ENCODE measurements at places on chromosomes 1 and 21. TPM values are rescaled to one million over a fixed set of nuclear protein-coding genes. Genes with fewer than 3 reads are reported as not detected.

Gene LPAR3
- not detected for total RNA-seq

Gene CD1C
- total RNA-seq: not detected

Gene IL10
- not detected for total RNA-seq

Gene MAB21L3
- not detected for total RNA-seq

Gene SNAPIN
- total RNA-seq: 60.6 TPM

Gene PAPPA2
- 0.40 TPM for total RNA-seq

Gene ZFP69
- 2.8 TPM for total RNA-seq

Gene NBPF3
- 3.0 TPM for total RNA-seq

DNA sequence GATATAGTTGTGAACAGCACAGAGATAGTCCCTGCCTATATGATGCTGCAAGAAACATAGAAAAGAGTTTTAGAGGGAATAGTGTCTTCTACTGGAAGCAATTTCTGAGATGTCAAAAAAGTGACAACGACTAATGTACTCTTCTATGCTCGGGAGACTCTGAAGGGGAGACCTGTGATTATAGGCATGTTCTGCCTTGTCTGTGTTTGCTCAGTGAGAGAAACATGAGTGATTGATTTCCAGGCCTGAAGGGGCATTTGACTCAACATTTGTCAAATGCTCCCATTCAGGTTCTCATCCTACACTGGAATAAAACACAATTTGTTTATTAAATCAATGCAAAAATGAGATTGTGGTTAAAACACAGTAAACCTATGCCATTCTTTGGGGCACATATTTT, 131.8 kb downstream of the CTH start:
- DNase-seq: no peak

DNA sequence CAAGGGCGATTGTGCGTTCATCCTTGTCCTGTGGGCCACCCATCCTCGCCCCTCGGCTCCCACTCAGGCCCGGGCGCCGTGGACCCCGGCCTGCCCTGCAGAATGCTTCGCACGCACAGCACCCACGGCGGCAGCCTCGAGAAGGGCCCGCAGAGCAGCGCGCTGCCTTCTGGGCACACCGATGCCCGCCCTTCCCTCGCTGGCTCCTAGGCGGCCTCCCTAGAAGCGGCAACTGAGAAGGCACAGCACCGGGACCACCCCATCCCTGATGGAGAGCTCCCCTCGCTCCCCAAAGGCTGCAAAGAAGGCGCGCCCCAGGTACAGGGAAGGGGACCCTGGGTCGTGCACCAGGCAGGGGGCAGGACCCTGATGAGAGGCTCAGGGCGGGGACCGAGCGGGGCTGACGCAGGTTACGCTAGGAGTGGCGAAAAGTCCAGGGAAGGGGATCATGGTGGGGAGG, 971 bp downstream of the CAPZB start:
- DNase-seq: no peak

- DNase-seq: no peak
Observed at GRCh38 chr1:231959225-231959884, 332.8 kb downstream of the DISC1 start.

GRCh38 chr1:56315293-56315942, 263.9 kb downstream of the PLPP3 start:
- DNase-seq: no peak

GRCh38 chr1:165842671-165843129, 15.3 kb downstream of the UCK2 start:
- no peak for DNase-seq

DNA sequence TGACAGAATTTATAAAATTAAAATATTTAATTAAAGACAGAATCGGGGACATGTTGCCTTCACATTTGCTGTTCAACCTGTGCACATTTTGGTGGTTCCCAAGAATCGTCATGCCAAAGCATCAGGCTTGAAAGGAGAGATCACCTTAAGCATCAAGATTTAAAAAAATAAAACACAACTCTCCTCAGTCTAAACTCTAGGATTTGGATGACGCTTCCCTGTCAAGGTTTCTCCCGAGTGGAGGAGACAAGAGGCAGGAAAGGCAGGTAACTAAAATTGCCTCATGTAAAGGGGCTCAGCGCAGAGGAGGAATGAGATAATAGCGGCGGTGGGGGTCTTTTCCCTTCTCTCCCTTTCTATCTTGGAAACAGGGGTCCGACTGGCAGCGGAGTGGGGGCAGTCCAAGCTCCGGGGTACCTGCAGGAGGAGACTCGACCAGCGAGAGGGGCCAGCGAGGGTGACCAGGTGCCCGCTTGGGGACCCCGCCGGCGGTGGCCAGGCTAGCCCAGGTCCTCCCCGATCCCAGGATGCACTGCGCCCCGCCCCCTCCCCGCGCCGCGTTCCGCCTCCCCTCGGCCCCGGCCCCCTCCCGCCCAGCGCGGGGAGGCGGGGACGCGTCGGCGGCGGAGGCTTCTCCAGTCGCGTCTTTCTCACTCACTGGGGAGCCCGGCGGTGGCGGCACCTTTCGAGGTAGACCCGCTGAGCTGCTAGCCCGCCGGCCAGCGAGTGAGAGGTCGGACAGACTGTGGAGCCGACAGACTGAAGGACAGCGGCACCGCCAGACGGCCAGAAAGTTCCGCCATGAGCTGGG, at the start of gene FNBP1L:
TSS of gene FNBP1L (plus strand) at position 638 of the 811 bp plus-strand sequence. CDS start at position 802, 164 bp downstream.
- no peak for DNase-seq

DNA sequence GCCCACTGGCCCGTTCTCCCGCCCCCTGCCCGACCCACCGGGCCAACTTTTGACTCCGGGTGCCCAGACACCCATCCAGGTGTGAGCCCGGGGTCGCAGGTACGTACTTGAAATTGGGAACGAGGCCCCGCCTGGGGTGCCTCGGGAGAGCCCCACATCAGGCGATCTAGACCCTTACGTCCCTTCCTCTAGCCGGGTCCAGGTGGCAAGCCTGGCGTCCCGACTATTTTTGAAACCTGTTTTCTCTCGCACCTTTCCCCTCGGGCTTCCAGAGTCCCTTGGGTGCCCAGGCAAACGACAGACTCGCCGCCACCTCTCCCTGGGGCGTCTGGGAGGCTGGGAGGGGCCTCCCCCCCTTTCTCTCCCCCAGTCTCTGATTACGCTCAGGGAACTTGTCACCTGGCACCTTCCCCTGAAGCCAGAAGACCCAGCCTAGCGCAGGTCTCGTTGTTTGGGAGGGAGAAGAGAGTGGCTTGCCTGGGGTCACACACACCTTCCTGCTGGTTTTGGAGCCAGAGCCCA, 898 bp downstream of the LDLRAP1 start:
- no peak for DNase-seq

DNA sequence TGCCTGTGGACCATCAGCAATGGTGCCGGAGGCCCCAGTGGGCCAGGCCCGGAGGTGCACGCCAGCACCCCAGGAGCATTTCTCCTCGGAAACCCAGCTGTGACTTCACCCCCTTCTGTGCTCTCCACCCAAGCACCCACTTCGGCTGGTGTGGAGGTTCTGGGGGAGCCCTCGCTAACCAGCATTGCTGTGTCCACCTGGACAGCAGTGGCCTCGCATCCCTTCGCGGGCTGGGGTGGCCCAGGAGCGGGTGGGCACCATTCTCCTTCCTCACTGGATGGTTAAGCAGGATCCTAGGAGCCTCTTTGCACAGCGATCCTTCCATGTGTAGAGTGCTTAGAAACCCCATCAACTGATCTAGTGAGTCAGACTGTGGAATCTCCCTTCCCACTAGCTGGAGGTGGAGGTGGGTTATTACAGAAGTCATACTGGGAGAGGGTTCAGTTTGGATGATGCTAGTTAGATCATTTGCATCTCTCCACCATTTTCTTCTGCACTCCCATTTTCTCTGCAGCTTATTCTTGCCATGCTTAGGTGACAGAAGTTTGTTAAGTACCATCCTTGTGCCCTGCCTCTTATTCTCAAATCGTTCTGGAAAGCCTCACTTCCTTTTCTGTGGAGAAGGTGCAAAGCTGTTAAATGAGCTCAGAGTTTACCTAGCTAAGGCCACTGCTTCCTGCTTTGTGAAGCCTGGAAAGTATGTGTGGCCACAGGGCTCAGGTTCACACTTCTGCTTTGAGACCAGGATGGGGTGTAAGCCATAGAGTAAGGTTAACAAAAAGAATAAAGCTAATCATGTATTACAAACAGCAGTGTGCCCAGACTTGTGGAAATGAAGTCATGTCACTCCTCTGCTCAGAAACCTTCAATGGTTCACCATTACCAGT, 32.3 kb downstream of the TBX19 start:
- DNase-seq: no peak

- DNase-seq: no peak
Observed at GRCh38 chr1:89489047-89489729, 35.4 kb upstream of the LRRC8B start.

DNA sequence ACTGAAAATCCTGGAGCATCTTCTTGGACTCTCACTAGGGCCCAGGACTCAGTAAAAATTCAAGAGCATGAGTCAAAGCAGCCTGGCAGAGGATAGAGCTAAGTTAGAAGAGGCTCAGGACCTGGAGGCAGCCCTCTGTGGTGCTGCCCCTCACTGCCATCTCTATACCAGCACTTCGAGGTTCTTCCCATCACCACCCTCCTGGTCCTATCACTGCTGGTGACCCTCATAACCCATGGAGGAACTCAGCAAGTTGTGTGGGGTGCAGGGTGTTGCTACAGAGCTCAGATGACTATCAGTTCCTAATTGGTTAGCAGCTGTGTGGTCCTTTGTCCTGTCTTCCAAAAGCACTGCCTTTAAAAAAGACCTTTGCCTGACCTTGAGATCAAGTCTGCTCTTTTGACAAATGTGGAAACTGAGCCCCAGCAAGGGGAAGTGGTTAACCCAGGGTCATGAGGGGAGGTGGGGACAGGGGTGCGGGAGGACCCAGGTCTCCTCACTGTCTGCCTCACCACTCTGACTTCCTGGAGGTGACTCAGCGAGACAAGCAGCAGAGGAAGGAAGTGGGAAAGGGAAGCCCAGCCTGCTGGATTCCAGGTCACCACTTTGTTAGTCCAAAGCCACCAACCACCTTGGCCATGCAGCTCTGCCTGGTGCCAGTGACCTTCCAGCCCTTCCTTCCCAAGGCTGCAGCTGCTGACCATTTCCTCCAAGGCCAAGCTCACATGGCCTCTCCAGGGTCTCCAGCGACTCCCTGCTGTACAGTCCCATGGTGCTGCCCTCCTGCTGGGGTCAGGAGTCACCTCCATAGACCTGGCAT, 199.4 kb upstream of the EDN2 start:
- DNase-seq: no peak

DNA sequence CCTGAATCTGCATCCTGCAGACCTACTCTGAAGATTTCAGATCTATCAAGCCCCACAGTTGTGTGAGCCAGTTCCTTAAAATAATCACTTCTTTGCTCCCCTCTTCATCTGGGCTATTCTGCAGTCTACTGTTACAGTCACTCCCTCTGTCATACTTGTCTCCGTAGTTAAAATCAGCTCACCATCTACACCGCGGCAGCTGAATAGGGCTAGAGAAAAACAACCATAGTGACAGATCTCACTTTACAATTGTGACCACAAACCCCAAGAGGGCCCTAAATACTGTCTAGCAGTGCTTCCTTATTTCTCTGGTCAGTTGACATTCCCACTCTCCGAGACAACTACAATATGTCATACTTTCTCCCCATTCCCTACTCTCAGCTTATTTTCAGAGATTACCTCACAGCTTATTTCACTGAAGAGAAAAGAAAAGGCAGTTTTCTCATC, 12.9 kb downstream of the DESI2 start:
- no peak for DNase-seq

DNA sequence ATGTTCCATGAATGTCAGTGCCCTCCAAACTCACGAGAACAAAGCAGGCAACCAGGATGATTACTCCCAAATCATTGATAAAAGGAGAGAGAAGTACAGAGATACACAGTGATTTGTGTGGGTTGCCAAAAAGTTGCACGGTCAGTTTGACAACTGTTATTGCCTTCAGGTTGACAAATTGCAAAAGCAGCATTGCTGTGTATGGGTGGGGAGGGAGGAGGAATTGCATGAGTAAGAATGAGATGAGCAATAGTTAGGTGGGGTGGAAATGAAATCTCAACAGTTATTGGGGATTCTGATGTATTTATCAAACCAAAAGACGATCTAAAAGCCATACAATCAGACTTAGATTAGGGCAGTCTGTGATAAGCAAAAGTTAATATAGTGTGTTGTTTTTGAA, 93.7 kb downstream of the NTMT2 start:
- no peak for DNase-seq

DNA sequence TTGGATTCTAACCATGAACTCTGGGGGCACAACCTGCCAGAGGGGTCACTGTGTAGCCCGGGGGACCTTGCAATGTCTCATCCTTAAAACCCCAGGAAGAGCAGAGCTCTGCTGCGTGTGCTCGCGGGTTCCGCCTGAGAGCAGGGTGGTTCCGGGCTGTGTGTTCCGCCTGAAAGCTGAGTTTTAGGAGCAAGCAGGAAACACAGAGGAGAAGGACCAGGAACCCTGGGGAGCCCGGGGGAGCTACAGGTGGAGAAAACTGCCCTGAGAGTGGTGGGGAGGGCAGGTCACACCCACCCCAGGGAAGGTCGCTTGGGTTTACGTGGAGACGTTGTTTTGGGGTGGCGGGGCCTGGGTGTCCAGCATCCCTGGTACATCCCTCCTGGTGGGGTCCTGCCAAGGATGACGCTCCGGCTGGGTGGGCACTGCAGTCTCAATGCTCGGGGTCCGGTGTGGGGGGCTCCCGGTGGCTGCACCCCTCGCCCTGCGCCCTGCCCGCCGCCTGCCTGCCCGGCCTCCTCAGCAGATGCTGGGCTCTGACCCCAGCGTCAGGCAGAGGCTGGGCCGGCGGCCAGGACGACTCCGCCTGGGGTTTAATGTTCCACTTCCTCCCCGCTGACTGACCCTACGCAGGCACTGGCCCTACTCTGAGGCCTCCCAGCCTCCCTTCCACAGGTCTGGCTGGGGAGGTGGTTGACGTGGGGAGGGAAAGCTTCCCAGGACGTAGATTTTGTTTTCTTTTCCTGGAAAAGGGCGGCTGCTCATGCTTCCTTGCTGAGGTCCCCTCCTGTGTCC, 17.3 kb upstream of the C1orf159 start:
- no peak for DNase-seq

- no peak for DNase-seq
Observed at GRCh38 chr1:203680765-203681164, 54.1 kb downstream of the ATP2B4 start.

DNA sequence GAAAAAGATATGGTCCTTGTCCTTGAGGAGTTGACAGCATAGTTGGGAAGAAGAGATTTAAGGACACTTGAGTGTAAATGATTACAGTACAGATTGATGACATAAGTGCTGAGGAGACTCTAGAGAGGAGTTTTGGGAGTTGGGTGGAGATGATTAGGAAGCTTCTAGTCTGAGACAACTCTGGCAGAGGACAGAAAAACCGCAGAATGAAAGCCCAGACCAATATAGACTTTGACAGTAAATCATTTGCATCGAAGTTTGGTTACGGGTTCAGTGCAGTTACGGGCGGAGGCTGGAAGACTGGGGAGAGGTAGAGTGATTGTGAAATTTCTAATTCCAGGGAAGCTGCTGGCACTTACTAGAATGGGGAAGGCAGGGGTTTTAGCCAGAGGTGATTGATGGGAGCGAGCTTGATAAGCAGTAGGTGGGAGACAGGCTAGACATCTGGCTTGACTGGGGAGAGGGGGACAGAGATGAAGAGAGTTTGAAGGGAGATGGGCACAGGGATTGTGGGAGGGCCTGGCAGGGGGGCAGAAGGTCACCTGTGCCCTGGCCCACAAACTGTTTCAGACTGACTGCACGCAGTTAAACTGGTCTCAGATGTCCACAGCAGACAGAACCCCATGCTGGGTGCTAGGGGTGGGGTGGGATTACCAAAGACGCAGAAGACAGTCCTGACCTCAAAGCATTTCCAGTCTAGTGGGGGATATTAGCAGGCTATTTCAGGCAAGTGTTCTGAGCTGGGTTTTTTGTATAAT, 20.1 kb downstream of the SH2D2A start:
- DNase-seq: no peak

GRCh38 chr1:225911191-225912130, 12.6 kb downstream of the PYCR2 start:
- no peak for DNase-seq

- DNase-seq: no peak
Observed at GRCh38 chr1:181469829-181470228, 13.5 kb upstream of the CACNA1E start.
